ENCODE measurements at places on chromosomes 5 and 9.

DNA sequence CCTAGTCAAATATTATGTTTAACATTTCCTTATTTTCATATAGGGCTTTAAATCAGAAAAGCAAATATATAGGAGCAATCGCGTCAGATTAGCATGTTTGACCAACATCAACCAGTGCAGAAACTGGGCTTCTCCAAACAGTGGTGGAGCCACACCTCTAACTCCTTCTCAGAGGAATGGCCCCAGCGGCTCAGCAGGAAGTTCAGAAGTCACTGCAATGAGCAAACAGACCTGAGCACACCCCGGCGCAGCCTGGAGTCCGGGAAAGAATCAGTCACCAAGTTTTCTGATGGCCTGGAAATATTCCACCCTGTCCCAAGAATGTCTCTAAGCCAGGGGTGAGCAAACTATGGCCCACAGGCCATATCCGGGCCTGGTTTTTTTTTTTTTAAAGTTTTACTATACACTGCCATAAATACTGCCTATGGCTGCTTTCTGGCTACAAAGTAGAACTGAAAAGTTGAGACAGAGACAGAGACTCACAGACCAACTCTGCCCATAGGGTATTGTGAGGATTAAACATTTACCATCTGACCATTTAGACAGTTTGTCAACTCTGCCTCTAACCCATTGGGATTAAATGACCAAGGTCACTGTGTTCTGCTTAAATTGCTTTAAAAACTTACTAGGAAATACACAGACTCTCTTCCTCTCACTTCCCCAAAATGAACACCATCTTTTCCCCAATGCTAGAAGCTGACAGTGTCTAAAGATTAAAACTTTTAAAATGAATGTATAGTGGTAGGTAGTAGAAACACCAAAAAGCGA is 5.4 kb downstream of the GOLM1 start:
- peak; percentile 77 for DNase-seq

GRCh38 chr5:110917161-110917875 is 154.2 kb upstream of the TSLP start:
- no peak for DNase-seq

GRCh38 chr5:24918676-24919075 is 273.9 kb upstream of the CDH10 start:
- DNase-seq = no peak

GRCh38 chr9:101472891-101473290 is 37.3 kb upstream of the ALDOB start:
- no peak for DNase-seq

- DNase-seq = no peak
These were observed 3.4 kb upstream of the CFAP95 start for GRCh38 chr9:69817202-69817601.

DNA sequence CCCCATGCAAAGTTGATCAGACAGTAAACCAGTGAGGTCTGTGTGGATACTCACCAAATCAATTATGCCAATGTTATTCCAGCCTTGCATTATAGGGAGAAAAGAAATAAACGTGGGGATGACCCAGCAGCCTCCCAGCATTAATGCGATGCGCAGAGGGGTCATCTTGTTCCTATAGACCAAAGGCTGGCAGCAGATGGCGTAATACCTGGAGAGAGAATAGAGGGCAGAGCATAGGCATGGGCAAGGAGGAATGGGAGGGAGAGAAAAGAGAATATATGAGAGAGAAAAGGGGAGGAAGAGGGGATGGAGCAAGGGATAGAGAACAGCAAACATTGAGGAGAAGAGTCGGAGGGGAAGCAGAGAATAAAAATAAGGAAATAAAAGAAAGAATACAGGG is 131.2 kb downstream of the HTR4 start:
- no peak for DNase-seq

DNA sequence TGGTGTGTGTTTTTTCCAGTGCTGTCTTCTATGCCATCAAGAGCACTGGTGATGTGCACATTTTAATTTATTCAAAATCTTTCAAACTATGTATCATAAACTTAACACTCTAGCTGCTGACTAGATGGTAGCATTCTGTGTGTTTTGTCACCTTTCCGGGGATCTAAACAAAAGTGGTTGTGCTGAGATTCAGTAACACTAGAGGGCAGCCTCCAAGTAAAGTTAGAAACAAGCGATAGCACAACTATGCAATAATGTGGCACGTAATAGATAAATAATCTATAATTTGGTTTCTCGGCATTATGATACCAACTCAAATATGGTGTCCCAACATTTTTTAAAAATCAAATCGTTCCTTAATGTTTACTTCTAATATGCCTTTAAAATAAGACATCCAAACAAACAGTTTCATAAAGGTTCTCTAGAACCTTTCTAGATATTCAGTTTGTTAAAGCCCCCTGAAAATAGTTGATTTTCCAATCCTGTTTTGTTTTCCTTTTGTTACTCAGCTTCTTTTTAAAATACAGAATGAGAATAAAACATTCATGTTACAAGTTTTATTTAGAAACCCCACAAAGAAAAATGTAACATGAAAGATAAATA is 16.9 kb downstream of the SEMA6A start:
- DNase-seq = no peak
